ENCODE measurements at places on chromosomes 3 and 15.

GRCh38 chr3:152444029-152444641 lies 175.4 kb downstream of the MBNL1 start:
- peak; percentile 29 for DNase-seq

DNA sequence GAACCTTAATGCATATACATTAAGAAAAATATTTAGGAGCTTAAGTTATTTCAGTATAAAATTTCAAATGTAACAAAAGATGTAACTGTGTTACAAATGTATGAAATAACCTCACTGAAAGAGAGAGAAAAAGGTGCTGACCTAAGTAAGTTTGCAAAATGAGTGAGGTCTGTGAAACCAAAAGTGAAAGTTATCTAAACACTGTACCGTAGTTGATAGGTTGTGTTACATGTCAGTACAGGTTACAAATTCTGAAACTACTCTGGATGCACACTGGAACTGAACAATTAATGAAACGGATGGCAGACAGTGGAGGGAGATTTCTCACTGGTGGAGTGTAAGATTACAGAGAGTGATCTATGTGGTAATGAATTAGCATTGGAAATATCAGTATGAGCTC lies 420.7 kb downstream of the ZNF385D start:
- DNase-seq, result no peak

DNA sequence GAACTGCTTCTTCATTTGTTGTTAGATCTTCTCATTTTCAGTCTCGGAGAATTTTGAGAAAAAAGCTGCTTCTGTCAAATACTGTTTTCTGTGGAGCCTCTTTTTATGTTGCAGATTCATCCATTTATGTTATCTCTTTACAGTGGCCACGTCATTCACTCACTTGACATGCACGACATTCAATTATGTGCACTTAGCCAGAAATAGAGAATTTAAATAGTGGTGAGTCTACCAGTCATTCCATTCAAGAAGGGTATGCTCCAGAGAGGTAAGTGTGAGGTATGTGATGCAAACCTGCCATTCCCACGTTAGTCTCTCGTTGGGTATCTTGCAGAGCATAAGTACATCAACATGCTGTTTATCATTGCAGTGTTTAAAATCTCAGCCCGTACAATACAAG lies 9.8 kb downstream of the ARPP19 start:
- no peak for DNase-seq

DNA sequence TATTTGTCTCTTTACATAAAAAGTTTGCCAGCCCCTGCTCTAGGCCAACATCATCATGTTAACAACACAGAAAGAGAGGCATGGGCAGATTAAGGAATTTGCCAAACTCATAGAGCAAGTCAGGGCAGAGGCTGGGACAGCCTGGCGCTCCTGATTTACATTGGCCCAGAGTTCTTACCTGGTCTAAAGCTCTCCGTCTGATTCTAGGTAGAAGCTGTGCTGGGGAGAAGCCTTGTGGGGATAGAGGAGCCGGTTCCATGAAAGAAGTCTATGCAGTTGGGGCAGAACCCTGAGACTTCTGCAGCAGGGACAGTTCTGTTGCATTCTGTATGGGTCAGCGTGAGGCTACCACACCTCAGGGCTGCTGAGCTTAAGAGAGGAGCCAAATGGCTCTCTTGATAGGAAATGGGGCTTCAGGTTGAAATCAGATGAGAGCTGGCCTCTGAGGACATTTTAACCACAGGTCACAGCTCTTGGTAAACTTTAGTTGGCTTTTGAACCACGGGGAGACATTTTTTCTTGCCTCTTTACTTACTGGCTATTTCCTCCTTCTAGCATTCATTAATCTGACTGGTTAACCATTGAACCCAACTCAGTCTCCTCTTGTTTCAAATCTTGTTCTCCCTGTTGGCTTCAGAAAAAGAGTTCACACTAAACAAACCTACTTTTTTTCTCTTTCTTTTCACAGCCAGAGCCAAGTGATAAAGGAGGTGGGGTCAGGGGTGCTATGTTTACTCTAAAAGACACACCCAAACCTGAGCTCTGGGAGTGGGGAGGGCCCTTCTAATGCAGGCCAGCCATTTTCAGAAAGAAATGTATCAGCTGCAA lies 250.7 kb downstream of the OPA1 start:
- DNase-seq, result no peak

DNA sequence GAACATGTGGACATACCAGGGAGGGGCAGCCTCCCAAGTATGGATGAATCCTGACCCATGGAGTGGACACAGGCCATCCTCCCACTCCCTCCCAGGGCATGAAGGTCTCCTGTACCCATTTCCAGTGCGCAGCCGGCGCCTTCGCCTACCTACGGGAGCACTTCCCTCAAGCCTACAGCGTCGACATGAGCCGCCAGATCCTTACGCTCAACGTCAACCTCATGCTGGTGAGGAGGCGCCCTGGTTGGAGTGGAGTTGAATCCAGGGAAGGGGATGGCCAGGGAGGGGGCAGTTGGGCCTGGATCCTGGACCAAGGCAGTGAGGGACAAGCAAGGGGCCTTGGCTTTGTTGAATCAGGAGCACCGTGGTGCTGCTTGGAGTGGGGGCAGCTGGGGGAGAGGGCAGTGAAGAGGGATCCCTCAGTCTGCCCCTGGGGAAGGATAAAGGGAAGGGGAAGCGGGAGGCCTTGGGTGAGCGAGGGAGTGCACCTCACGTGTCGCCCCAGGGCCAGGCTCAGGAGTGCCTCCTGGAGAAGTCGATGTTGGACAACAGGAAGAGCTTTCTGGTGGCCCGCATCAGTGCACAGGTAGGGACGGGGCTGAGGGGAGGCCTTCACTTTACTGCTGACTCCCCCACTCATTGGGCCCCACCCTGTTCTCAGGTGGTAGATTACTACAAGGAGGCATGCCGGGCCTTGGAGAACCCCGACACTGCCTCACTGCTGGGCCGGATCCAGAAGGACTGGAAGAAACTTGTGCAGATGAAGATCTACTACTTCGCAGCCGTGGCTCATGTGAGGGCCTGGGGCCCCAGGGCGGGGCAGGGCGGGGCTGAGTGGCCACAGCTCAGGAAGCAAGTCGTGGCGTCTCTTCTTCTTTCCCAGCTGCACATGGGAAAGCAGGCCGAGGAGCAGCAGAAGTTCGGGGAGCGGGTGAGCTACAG lies 25.3 kb downstream of the PTPN23 start:
- no peak for DNase-seq

DNA sequence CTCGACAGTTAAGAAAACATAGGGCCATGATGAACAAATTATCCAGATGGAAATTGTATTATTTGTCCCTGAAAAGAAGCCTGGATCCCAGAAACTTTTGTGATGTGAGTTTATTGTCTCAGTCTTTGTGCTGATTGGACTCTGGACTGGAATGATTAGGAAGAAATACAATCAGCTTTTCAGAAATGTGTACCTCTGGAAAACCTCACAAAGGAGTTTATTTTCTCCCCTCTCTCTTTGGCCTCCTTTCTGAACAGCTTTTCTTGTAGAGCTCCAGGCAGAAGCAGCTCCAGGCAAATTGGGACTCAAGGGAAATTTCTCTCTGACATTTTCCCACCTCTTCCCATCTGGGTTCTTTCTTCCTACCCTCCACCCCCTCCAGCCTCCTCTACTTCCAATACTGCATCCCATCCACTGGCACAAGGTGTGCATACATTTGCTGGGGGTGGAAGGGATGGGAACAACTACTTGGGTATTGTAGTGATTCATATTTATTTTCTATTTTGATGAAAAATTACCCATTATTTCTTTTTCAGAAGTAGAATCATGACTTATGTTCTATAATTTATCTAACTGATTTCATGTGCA lies 119.7 kb downstream of the CD47 start:
- no peak for DNase-seq

GRCh38 chr3:21463319-21463718 lies 287.7 kb downstream of the ZNF385D start:
- no peak for DNase-seq

DNA sequence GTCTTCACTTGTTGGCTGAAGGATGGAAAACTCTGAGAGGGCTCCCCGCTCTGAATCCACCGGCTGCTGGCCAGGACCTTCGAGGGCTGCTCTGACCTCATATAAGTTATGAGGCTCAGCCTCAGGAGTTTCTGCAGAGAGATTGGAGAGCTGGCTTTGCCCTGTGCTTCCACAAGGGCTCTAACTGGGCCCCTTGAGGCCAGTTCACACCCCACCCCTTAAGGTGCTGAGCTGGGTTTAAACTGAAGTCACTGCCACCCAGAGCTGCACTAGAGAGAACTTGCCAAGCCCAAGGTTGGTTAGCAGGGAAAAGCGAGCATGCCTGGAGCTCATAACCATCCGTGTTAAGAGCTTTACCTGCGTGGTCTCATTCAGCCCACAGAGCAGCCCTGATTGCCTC lies 2.8 kb upstream of the CCDC33 start:
- no peak for DNase-seq

DNA sequence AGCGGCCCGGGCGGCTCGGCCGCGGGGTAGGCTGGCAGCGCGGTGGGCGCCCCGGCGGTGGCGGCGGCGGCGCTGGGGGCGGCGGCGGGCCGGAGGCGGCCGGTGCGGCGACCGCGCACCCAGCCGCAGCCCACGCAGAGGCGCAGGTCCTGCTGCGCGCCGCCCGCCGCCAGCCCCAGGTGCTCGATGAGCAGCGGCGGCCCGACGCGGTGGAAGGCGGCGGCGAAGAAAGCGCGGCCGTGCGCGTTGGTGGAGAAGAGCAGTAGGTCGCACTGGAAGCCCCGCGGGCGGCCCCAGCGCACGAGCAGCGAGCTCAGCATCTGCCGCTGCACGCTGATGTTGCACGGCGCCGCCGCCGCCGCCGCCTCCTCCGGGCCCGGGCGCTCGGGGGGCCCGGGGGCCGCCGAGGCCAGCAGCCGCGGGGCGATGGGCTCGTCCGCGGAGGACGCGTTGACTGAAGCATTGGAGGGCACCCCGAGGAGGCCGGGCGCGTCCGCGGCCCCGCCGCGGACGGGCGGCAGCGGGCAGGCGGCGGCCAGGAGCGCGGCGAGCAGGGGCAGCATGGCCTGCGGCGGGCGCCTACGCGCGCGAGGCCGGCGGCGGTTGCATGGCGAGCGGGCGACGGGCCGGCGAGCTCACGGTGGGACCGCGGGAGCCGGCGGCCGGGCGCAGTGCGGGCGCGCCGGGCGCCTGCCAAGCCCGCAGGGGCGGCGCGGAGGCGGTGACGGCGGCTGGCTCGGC lies 452 bp downstream of the TMEM158 start:
- no peak for DNase-seq

DNA sequence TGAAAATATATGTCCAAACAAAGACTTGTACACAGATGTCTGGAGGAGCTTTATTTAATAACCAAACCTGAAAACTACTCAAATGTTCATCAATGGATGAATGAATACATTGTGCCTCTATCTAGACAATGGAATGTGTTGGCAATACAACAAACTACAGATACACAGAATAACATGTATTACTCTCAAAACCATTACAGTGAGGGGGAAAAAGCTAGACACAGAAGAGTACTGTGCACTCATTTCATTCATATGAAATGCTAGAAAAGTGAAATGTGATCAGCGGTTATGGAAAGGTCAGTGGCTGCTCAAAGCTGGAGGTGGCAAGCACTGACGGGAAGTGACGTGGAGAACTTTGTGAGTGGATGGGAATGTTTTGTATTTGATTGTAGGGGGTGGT lies 13.2 kb downstream of the STOML1 start:
- no peak for DNase-seq

DNA sequence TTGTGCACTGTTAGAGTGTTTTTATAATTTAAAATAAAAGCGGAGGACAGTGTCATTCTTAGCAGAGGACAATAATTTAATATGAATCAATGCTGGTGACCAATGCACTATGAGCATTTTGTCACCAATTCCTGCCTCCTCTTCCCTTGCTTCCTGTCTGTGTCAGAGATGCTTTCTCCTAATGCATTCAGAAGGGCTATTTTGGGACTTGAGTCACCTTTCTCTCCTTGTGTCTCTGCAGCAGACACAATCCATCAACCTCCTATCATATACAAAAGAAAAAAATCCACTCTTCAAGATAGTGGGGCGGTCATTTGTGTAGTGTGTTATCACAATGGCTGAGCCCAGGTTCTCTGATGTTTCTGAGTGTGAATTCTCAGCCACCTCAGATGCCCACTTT lies 191.9 kb upstream of the VEPH1 start:
- DNase-seq, result no peak

DNA sequence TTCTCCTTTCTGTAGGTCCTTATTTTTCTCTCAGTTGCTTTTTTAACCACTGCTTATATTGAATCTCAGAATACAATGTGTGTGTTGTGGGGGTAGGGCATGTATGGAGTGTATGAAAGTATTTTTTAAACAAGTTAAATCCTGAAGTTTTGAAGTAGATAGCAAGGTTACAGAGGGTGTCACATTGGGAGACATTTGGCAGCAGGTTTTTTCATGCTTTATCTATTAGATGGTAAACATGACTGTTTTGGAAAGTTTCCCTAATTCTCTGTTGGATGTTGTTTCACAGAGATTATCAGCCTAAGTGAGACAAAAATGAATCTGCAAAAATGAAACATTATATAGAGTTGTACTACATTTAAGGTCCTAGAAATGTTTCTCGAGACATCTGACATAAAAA lies 190.6 kb upstream of the ARPP21 start:
- no peak for DNase-seq

GRCh38 chr3:188282871-188283270 lies 128.9 kb downstream of the LPP start:
- DNase-seq, result no peak

- no peak for DNase-seq
Measured at GRCh38 chr15:75025107-75025506, 1.7 kb downstream of the PPCDC start.

GRCh38 chr3:113174304-113174703 lies 37.1 kb upstream of the BOC start:
- DNase-seq, result no peak

- no peak for DNase-seq
Measured at GRCh38 chr3:144165482-144165881, 193.9 kb downstream of the DIPK2A start.

DNA sequence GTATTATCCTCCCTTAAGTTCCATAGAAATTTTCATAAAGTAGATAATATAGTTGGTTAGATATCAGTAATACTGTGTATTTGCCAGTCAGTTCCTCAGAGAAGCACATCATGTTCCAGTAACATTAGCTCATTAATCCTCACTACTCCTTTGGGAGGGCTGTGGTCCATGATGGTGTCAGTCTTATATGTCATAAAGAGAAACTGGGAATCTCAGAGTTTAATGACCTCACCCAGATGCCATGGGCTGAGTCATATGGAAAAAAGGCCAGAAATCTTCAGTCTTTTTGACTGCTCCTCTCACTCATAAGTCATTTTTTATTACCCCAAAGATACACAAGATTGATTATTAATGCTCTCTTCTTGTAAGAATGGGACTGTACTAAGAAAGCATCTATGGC lies 188.6 kb downstream of the CHL1 start:
- DNase-seq, result peak; percentile 5

DNA sequence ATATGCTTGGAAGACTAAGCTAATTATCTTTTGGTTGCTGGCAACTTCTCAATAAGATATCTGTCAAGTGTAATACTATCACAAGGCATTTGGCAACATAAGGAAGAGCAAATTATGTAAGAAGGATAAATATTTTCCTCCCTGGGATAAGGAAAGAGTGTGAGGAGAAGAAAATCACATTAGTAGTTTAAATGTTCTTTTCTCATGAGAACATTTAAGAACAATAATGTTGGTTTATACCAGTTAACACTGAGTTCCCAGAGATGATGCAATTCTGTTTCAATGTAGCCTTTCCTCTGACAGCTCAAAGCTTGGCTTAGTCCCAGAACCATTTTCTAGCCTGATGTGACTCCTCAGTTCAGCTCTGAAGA lies 66.1 kb upstream of the NPHP3 start:
- peak; percentile 79 for DNase-seq

GRCh38 chr3:197730200-197730599 lies 6.5 kb downstream of the RUBCN start:
- no peak for DNase-seq

GRCh38 chr3:183529717-183530116 lies 25.8 kb downstream of the KLHL6 start:
- no peak for DNase-seq

GRCh38 chr3:158768881-158769543 lies 32.8 kb upstream of the MFSD1 start:
- peak; percentile 86 for DNase-seq

All from fibroblast of skin of left biceps (primary cell).